ENCODE measurements at places on chromosomes 6 and 20.
A peak's percentile ranks its signal among the peaks of the same experiment; 100 is the strongest.

- DNase-seq = no peak
These were observed 188.6 kb downstream of the GJA10 start for GRCh38 chr6:90082847-90083246.

- DNase-seq = no peak
These were observed 21.0 kb downstream of the COL9A1 start for GRCh38 chr6:70281923-70282311.

DNA sequence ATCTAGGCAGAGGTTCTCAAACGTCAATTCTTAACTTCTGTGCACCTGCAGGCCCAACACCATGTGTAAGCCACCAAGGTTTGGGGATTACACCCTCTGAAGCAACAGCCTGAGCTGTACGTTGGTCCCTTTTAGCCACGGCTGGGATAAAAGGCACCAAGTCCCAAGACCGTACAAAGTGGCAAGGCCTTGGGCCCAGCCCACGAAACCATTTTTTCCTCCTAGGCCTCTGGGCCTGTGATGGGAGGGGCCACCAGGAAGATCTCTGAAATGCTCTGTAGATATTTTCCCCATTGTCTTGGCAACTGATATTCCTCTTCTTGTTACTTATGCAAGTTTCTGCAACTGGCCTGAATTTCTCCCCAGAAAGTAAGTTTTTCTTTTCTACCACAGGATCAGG is 4.5 kb upstream of the FAM184A start:
- DNase-seq = no peak

DNA sequence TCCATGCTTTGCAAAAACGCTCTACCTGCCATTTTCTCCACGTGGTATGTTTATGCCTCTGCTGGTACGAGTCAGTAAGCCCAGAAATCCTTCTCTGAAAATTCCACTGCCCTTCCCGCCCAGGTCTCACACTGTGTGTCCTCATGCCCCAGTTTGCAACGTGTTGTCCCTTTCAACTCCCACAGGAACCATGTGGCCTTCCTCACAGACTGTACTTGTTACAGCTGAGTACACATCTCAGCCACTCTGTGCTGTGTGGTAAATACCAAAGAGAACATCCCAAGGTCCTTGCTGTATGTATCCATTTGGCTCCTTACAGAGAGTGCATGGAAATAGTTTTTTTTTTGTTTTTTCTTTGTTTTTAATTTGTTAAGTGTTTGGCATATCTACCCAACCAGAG is 56.9 kb downstream of the RTN4IP1 start:
- DNase-seq = no peak

- no peak for DNase-seq
These were observed 414.6 kb downstream of the CDH26 start for GRCh38 chr20:60372822-60373221.

- DNase-seq = peak; percentile 61
These were observed 38.2 kb downstream of the KIAA1755 start for GRCh38 chr20:38222231-38222922.

DNA sequence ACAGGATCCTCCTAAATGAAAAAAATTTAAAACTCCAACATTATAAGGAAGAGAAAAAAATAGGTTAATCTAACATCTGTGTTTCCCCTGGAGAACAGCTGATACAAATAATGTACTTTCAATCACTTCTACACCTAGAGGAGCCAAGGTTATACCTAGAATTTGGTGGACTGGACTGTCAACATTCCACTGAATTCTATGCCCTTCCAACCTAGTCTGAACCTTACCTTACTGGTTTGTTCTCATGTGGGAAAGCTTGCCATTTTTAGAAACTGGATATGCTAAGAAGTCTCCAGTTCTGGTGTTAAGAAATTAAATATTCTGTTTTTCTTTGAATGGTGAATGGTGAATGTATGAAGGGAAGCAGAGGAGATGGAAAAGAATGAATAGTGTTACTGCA is 162.4 kb downstream of the DST start:
- no peak for DNase-seq

DNA sequence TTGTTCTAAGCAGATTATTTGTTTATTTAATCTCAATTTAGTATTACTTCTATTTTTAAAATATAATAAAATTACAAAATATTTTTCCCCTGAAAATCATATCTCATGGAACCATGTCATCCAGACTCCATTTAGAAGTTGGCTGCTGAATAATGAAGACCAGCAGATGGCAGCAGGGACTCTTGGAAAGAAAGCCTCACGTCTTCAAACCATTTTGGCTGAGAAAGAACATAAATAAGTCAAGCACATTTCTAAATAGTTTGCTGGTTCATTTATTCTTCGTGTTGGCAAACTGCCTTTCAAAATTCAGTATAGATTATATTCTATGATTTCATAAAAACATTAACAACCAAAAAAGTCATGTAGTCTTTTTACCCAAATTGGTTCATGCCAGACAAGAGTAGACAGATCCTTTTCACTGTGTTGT is 71.7 kb downstream of the RCAN2 start:
- DNase-seq = peak; percentile 30

- DNase-seq = no peak
These were observed 25.8 kb upstream of the PTPN1 start for GRCh38 chr20:50484271-50484976.
